HFFc6 (cell line): ENCODE measurements at places on chromosomes 6 and 20. TPM values are rescaled to one million over a fixed set of nuclear protein-coding genes. Genes with fewer than 3 reads are reported as not detected.

- no peak for DNase-seq
These were observed 129.8 kb upstream of the GJE1 start for GRCh38 chr6:142002825-142003405.

VPS52 gene
- 33.6 to 42.4 TPM (median 40.0 TPM) in 3 replicates for total RNA-seq

DNA sequence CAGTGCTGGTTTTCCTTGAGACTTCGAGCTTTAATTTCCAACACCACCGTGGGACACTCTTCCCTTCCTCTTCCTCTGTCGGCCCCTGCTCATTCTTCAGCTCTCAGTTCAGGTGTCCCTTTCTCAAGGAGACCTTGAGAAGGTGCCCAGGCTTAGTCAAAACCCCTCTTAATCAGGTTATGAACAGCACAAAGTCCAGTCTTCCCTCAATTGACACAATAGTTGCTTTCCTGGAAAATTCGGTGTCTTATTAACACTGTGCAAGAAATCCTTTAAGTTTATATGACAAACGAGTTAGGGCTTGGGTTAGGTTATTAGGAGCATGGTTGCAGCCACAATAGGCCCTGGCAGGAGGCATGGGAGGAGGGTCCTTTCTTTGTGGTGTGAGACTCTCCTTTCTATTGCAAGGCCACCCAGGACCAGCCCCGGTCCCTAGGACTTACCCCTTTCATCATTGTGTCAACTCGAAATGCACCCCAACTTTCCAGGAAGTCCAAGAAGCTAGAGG is 1.5 kb upstream of the NSFL1C start:
- no peak for DNase-seq

DNA sequence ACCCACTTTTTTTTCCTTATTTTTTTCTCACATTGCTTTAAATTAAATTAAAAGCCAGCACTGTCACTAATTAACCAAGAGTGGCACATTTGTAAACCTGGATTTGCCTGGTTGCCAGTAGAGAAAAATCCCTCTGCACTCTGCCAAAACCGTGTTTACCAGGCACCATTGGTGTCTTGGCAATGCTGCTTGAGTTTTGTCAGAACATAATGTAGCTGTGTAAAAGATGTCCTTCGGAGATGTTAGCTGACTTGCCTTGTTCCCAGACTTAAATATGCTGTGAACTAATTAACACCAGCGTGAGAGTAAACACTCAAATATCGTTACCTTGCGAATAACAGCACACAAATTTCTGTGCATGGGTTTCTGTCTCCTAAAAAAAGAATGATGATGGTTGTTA is 694.9 kb upstream of the ID4 start:
- no peak for DNase-seq

OR2H2 gene
- total RNA-seq: not detected in 3 replicates

- no peak for DNase-seq
These were observed 22.8 kb downstream of the FYN start for GRCh38 chr6:111850295-111850937.

ZNF76 gene
- 13.8 to 16.3 TPM (median 13.9 TPM) in 3 replicates for total RNA-seq

DNA sequence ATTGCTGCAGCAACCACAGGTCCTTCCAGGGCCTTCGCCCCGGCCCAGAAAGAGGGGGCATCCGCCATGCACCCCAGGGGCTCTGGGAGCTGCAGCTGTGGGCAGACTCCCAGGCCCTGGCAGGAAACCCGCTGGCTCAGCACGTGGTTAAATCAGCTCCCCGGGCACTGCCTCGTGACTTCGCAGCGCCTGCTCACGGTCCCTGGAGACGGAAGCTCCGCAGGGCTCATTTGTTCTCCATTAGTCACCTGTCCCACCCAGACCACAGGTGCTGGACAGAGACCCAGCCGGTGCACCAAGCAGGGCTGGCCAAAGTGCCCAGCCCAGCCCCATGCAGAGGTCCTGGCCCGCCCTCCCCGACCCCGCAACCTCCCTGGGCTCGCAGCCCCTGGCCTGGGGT is 14.7 kb downstream of the KCNQ2 start:
- no peak for DNase-seq

DNA sequence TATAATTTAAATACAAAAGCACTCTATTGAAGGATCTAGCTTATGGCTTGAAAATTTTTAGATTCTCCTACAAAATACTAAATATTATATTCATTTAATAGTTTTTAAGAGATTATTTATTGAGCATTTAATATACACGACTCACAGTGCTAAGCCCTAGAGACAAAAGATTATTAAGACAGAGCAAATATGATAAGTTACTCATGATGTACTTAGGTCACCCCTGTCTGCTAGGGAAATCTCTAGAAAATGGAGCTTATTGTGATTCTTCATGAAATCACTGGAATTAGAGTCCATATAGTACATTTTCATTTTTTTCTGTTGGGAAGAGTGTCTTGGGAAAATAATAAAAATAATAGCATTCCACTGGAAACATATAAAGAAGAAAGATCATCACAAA is 37.8 kb downstream of the BEND6 start:
- DNase-seq: no peak

DNA sequence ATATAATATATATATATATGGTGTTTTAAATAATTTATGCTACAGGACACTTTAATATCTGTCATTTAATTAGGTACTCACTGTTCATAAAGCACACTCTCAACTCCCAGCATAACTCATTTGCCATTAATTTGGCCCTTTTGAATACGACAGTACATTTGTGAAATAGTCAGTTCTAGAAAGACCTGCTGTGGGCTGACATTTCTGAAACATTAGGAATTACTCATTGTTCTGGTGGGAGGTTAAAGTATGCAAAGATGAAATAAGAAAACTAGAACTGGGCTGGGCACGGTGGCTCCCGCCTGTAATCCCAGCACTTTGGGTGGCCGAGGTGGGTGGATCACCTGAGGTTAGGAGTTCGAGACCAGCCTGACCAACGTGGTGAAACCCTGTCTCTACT is 497.5 kb downstream of the UTRN start:
- no peak for DNase-seq

GRCh38 chr6:168247443-168248147 is 72.0 kb downstream of the DACT2 start:
- DNase-seq: no peak

DNA sequence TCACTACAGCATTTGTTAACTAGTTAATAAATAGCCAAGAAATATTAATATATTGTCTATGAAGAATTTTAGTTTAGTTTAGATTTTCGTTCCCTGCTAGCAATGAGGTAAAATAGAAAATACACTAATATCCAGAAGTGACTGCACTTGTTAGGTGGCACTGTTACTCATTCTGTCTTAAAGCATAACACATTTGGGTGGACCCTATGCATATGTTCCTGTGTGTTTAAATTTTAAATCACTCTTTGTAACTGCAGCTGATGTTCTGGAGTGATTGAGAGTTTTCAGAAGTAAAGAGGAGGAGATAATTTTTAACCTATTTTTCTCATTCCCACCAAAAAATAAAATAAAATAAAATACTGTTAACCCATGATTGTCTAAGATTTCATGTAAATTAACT is 73.9 kb upstream of the SOX4 start:
- DNase-seq: no peak

DNA sequence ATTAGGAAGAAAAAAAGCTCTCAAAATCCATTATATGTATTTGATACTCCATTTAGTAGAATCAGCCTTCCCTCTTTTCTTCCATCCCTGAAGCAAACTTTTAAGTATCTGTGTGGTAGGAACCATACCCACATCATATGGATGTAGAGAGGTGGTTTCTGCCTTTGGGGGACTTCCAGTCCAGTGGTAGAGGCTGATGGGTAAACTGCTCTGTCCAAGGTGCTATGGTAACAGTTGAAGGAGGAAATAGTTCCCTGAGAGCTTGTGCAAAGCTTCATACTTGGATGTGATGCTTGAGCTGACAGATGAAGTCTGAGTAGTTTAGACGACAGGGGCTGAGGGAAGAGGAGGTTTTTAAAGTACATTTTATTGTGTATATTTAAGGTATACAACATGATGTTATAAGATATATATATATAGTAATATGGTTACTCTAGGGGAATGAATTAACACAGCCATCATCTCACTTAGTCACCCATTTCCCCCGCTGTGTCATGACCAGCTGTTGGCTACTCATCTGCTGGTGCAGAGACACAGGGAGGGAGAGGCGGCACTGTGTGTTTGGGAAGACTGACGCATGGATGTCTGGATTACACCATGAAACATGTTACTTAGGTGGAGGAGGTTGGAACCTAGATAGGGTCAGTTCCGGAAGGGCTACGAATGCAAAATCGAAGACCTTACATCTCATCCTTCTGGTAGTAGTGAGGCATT is 185.2 kb downstream of the FARS2 start:
- DNase-seq: no peak

GRCh38 chr20:53652859-53653517 is 59.3 kb upstream of the ZNF217 start:
- DNase-seq: no peak

DNA sequence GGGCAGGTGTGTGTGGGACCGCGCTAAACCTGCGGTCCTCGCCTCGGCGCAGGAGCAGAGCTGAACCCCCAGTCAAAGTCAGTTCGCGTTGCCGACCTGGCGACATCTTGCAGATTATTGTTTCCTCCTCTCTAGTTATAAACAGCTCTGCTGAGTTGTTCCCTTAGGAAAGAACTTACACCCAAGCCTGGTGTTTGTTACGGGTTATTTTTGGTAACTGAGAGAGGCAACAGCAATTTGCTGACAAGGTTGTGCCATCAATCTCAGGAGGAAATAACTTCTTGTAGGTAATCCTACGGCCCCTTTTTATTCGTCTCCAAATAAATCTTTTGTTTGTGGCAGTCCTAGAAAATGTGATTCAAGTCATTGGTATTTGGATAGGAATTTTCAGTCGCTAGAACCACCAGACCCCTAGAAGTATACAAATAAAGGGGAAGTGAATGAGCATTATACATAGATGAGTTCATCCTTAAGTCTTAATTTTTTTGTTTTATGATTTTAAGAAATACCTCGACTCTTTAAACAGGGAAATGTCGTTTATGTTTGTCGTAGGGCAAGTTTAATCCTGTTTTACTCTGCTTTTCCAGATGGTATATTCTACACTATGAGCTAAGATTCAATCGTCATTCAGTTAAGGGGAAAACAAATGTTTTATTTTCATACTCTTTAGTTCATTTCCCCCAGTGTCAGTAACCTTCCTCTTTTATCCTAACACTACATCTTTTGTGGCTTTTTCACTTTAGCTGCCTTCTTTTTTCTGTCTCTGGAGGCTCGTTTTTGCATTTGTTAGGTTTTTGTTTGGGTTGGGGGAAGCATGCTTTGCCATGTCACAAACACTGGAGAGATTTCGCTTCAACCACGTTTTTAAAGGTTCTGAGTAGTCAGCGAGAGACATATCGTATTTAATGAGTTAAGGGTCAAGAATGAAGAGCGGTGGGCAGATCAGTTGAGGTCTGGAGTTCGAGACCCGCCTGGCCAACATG is 1.2 kb downstream of the PM20D2 start:
- DNase-seq: peak; percentile 12

DNA sequence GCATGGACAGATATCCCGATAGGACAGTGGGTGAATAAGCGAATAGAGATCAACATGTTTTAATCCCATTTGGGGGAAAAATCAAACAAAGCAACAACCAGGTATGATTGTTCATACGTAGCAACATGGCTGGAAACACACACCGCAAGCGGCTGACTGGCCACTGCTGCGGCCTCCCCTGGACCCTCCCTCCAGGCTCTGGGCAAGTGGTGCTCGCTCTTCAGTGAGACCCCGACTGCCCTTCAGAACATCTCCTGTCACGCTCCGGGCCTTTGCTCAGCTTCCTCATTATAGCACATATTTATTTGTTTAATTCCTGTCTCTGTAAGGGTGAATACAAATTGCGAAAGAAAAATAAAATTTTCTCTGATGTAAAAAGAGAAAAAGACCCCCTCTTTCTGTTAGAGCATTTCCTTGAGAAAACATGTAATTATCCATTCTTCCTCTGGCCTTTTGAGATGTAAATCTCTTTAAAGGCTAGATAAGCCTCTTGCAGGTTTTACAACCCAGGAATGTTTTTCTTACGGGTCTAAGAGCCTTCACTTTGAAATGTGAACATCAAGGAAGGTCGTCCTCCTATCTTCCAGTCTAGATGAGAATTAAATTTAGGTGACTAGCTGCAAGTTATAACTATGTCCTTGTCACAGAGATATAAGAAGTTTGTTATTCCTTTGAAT is 11.0 kb upstream of the FAM210B start:
- no peak for DNase-seq

TRIM31 gene
- total RNA-seq: not detected in 3 replicates

- DNase-seq: no peak
These were observed 22.7 kb upstream of the TFAP2C start for GRCh38 chr20:56606174-56606945.

GRCh38 chr6:41189967-41190366 is 11.0 kb downstream of the TREML2 start:
- no peak for DNase-seq

- DNase-seq: peak; percentile 95
These were observed 48.4 kb downstream of the USP49 start for GRCh38 chr6:41846666-41847237.

SLC52A3 gene
- total RNA-seq: not detected in 3 replicates

- peak; percentile 45 for DNase-seq
These were observed 30.8 kb downstream of the NHSL1 start for GRCh38 chr6:138468320-138469015.

CLVS2 gene
- total RNA-seq: not detected in 2 replicates

GRCh38 chr6:162099685-162100084 is 627.9 kb downstream of the PRKN start:
- no peak for DNase-seq

DNA sequence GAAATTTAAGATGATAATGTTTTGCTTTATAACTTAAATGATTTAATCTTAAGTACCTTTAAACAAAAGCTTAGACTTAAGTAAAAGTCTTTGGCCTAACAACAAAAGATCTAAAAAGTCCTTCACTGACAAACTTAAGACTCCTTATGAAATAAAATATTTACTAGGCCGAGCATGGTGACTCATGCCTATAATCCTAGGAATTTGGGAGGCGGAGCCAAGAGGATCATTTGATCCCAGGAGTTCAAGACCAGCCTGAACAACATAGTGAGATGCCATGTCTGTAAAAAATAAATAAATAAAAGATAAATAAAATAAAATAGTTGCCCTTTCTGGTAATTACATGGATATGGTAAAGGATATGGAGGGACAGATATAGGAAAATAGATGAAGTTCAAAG is 12.4 kb downstream of the KATNA1 start:
- peak; percentile 38 for DNase-seq

SLC12A5 gene
- total RNA-seq: 0.46 TPM in 1 of 2 replicates, not detected in the other

GRCh38 chr20:20500312-20500711 is 132.4 kb downstream of the INSM1 start:
- no peak for DNase-seq

DNA sequence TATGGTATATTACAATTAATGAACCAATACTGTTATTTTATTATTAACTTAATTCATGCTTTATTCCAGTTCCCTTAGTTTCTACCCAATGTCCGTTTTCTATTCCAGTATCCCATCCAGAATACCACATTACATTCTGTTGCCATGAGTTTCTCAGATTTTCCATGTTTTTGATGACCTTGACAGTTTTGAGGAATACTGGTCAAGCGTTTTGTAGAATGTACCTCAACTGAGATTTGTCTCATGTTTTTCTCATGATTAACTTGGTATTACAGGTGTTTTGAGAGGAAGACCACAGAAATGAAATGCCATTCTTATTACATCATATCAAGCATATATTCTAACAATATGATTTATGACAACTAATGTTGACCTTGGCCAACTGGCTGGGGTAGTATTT is 23.8 kb upstream of the ESR1 start:
- DNase-seq: no peak

CFAP61 gene
- not detected in 3 replicates for total RNA-seq
